Activated CD8-positive, alpha-beta T cell treated with anti-CD3 and anti-CD28 coated beads for 36 hours (primary cell): ENCODE measurements at places on chromosomes 2 and 18. TPM values are rescaled to one million over a fixed set of nuclear protein-coding genes. Genes with fewer than 3 reads are reported as not detected.

- no peak overlapping the region for H3K4me3 ChIP-seq
- no peaks in the 10 kb centered on the region for H3K27me3 ChIP-seq
- H3K4me1 ChIP-seq: peaks cover 27% of the 10 kb centered on the region
- peak overlapping the region; percentile 12 for H3K27ac ChIP-seq
- no peaks in the 10 kb centered on the region for H3K36me3 ChIP-seq
- no peak for DNase-seq
Observed at GRCh38 chr18:62767321-62767720, 52.0 kb downstream of the PHLPP1 start.

DNA sequence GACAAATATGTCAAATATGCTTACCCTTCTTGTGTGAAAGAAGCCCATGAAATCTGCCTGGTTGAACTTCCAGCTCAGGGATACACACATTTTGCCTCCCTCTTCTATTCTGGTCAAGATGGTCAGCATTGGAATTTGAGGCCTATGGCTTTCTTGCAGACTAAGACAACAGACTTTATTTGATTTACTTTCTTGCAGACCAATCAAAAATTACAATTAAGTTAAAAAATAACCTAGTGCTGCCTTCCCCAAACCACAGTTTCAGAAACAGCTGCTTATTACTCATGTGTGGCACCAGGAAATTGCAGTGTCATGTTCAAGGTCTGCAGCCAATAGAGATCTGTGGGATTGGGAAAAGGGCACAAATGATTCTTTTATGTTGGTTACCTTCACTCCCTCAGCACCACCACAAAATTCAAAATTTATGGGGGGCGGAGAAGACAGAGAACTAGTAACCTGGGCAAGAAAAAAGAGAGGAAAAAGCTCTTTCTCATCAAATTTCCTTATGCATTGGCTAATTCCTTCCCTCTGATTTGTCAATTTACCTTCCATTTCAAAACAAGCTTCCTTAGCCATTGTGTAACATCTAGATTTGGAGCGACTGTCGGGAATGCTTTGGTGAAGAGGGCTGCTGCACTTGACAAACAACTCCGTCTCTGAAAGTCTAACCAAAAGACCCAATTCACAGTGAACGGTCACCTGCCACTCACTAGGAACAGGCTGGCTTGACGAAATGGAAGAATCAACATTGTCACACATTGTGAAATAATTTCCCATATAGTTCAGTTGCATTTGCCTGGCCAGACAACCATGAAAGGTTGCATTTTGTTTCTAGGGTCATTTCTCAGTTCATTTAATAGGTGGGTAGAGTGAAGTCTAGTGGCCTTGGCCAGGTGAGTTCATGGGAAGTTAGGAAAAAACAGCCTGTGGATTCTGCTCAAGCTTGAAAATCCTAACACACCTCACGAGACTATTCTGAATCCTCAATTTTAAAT, 100.4 kb upstream of the FZD5 start:
- no peaks in the 10 kb centered on the region for H3K27me3 ChIP-seq
- H3K4me1 ChIP-seq: no peaks in the 10 kb centered on the region
- no peak for DNase-seq
- H3K36me3 ChIP-seq: no peaks in the 10 kb centered on the region

DNA sequence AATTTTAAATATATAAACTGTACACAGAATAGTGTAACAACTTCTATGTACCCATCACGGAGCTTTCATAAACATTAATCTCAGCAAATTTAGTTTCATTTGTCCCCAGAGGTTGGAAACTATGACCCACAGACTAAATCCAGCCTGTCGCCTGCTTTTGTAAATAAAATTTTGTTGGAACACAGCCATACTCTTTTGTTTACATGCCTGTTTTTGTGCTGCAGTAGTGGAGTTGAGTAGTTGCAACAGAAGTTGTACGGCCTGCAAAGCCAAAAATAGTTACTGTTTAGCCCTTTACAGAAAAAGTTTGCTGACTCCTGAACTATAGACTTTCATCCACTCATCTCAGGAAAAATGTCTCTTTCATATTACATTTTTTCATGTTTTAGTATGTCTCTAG, 39.8 kb downstream of the RBM45 start:
- no peaks in the 10 kb centered on the region for H3K4me1 ChIP-seq
- H3K36me3 ChIP-seq: no peaks in the 10 kb centered on the region
- DNase-seq: no peak
- H3K27ac ChIP-seq: no peak overlapping the region

DNA sequence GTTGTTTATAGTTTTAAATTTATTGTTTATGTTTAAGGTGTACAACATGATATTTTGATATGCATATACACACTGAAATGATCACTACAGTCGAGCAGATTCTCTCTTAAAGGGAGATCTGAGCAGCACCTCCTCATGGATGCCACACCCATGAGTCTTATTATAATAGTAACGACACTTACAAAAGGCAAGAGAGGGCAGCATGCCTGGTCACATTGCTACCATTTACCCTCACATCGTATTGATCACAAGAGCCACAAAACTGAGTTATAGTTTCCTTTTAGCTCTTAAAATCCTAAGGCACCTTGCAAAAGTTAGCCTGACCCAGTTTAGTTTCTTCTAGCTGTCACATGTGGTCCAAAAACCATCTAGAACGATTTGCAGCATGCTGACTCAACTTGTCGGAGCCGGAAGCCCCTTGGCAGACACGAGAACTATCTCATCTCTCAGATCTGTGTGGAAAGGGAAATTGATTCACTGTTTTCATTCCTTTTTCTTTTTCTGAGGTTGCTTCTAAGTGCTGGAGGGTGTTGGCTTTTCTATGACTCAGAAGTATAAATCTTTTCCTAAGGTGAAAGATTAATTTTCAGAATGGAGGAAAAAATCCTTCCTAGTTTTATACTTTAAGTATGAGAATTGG, 85.3 kb downstream of the CDC42EP3 start:
- peak overlapping the region; percentile 85 for H3K27ac ChIP-seq
- peaks cover 91% of the 10 kb centered on the region for H3K4me1 ChIP-seq
- no peaks in the 10 kb centered on the region for H3K27me3 ChIP-seq
- peak; percentile 84 for DNase-seq

- no peaks in the 10 kb centered on the region for H3K4me1 ChIP-seq
- no peak overlapping the region for H3K4me3 ChIP-seq
- no peak overlapping the region for H3K27ac ChIP-seq
- no peaks in the 10 kb centered on the region for H3K36me3 ChIP-seq
- DNase-seq: no peak
- peaks cover 18% of the 10 kb centered on the region for H3K27me3 ChIP-seq
Observed at GRCh38 chr2:178320011-178320585, 125.8 kb downstream of the OSBPL6 start.

DNA sequence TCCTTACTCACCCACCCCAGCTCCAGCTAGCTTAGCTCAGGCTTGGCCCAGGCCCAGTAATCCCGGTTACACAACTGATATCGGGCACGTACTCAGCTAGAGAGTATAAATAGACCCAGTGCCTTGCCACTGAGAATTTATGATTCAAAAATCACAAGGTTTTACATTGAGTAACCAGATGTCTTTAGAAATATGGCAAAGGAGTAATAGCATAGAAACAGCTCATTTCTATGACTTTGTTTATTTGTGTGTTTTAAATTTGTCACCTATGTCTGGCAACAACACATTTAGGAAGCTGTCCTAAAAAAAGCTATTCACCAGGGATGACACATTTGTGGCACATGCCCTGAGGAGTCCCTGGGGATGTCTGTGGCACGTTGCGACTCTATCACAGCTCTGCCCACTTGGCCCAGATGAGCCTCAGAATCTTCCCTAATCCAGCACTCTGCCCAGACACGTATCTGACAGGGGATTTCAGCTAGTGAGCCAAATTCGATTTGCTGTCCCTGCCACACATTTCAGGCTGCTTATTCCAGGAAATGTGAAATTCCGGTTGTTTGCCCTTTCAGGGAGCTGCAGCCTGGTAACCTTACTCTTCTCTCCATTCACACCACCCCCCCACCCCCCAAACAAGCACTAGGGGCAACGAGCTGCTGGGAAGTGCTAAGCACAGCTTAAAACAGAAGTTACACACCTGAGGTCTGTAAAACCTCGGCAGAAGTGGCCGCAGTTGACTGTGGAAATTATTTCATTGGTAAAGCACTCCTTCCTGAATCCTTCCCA, 85.4 kb upstream of the ZCCHC2 start:
- H3K27me3 ChIP-seq: peaks cover 3% of the 10 kb centered on the region
- no peak overlapping the region for H3K27ac ChIP-seq
- H3K4me1 ChIP-seq: no peaks in the 10 kb centered on the region
- no peaks in the 10 kb centered on the region for H3K36me3 ChIP-seq
- no peak for DNase-seq

DNA sequence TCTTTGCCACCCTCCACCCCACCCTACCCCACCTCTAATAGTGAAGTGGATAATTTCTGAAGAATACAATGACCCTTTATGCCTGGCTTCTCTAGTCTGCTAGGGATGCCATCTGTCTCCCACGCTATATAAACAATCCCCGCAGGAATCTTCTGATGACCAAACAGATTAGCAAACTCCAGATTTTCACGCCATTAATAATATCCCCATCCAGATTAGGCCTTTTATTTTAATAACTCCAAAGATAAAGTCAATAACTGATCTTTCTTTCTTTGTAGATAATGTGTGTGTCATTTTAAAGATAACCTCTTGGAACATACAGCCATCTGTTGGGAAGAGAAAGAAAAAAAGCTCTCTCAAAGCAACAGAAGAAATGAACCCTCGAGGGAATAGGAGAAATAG, 47.9 kb upstream of the CCDC150 start:
- no peak for DNase-seq
- H3K4me3 ChIP-seq: no peak overlapping the region
- no peaks in the 10 kb centered on the region for H3K36me3 ChIP-seq
- peaks cover 8% of the 10 kb centered on the region for H3K4me1 ChIP-seq

DNA sequence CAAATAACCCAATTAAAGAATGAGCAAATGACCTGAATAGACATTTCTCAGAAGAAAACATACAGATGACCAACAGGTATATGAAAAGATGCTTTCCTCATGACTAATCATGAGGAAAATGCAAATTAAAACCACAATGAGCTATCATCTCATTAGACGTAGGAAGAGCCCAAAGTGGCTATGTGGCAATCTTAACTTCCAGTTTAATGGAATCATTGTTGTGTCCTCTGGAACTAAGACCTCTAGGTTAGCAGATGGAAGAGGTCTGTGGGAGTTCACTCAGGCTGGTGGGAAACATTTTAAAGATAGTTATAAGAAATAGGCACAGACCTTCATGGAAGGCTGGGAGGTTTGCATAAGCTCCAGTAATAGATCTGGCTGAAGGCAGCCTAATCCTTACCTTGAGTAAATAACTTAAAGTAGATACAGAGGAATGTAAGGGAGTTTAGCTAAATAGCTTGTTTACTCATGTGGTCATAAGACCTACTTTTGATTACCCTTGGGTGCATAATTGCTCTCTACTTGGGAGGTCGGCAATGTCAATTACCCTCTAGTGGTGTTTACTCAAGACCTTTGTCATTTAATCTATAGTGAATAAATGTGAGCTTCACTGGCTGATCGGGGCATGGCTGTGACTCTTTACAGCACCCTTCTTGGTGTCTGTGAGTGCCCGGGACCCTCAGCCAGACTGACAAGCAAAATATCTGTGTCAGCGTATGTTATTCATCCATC, 119.0 kb downstream of the GULP1 start:
- H3K27me3 ChIP-seq: no peaks in the 10 kb centered on the region
- H3K27ac ChIP-seq: no peak overlapping the region
- H3K4me3 ChIP-seq: no peak overlapping the region
- H3K36me3 ChIP-seq: peaks cover 2% of the 10 kb centered on the region
- DNase-seq: no peak

GRCh38 chr18:28013066-28013465, 163.9 kb downstream of the CDH2 start:
- H3K27me3 ChIP-seq: no peaks in the 10 kb centered on the region
- H3K36me3 ChIP-seq: no peaks in the 10 kb centered on the region
- no peak for DNase-seq
- H3K4me1 ChIP-seq: no peaks in the 10 kb centered on the region
- no peak overlapping the region for H3K4me3 ChIP-seq

DNA sequence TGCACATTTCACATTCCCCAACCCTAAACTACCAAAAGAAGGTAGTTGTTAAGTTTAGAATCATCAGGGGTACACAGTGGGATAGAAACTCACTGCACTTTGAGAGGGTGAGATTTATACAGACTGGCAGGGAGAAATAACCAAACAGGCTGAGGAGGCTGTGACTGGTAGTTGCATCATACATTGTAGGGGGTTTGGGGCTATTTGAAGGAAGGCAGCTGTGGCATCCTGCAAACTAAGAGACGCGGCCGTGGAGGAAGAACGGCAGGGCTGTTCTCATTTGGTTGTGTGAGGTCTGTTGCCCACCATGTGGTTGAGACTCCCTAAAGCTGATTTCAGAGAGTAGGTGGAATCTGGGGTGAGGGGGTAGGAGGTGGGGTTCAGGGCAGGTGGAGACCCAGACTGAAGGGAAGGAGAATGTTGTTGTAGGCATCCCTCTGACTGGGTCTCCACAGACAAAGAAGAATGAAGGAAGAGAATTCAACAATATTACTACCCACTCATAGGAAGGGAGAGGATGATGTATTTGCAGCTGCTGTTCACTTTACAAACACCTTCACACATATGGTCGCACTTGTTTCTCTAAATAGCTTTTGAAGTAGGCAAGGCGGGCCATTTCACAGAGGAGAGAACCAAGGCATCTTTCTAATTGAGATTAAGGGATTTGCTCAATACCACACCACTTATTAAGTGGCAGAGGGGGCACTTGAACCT, 170.9 kb upstream of the SIX2 start:
- H3K27ac ChIP-seq: no peak overlapping the region
- H3K27me3 ChIP-seq: peaks cover 23% of the 10 kb centered on the region
- no peak for DNase-seq

- H3K27me3 ChIP-seq: peaks cover 8% of the 10 kb centered on the region
- H3K4me3 ChIP-seq: no peak overlapping the region
- H3K27ac ChIP-seq: no peak overlapping the region
- no peaks in the 10 kb centered on the region for H3K36me3 ChIP-seq
- H3K4me1 ChIP-seq: no peaks in the 10 kb centered on the region
Observed at GRCh38 chr2:127034051-127034450, 72.9 kb downstream of the BIN1 start.

DNA sequence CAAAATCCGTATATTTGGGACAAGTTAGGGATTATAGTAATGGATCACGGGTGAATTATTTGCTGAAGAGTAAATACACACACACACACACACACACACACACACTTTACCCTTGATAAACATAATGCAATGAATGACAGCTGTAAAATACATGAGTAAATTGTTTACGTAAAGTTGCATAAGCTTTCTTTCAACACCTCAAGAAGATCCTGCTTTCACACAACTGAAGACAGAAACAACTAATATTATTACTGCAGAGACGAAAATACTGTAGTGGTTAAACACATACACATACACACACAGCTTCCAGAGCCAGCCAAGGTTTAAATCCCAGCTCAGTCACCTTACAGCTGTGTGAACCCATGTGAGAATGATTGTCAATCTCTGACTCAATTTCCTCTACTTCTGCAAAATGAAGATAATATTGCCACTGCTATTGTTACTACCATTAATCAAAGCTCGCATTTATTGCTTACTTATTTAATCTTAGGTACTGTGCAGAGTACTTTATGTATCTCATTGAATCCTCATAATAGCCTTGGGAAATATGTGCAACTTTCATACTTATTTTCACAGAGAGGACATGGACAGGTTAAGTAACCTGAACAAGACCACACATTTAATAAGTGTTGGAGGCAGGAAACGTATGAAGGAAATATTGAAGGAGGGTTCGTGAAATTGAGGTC, 50.6 kb upstream of the DOK6 start:
- H3K27ac ChIP-seq: no peak overlapping the region
- DNase-seq: no peak
- H3K27me3 ChIP-seq: peaks cover 2% of the 10 kb centered on the region
- H3K36me3 ChIP-seq: no peaks in the 10 kb centered on the region
- H3K4me1 ChIP-seq: no peaks in the 10 kb centered on the region

SIX3 gene
- total RNA-seq: not detected

INSIG2 gene
- 104 TPM for total RNA-seq

MPHOSPH10 gene
- 41.7 TPM for total RNA-seq

OBSL1 gene
- 1.3 TPM for total RNA-seq

OTX1 gene
- total RNA-seq: not detected

LIMS4 gene
- total RNA-seq: 0.74 TPM

HOXD13 gene
- total RNA-seq: not detected

TAF1B gene
- 22.3 TPM for total RNA-seq
